GM13976 (cell line): ENCODE measurements at places on chromosomes 3 and 15.

- no peak for DNase-seq
Observed at GRCh38 chr3:12471241-12471640, 13.0 kb upstream of the TSEN2 start.

GRCh38 chr3:187925326-187925725 lies 180.1 kb upstream of the BCL6 start:
- no peak for DNase-seq

GRCh38 chr3:11568503-11569155 lies 75.1 kb downstream of the VGLL4 start:
- no peak for DNase-seq

DNA sequence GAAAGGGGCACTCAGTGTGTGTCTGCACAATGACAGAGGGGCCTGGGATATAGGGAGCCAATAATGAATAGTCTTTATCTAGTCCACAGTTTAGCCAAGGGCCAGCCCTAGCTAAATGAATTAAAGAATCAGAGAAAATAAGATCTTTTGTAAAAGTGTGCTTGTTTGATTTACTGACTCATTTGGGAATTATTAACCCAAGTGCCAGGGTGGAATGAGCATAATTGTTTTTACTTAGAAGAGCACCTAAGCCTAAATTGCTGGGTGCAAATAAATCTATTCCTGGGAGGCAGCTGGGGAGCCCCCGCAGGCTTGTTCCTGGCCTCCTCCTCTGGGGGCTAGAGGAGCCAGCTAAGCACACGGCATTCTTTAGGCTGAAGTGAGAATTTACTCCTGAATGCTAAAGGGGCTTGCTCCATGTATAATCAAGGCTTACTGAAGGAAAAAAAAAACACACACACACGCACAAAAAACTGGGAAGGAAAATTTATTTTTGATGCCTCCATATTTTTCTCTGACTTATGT lies 405.3 kb upstream of the SUCLG2 start:
- DNase-seq: no peak
